T-cell (primary cell): ENCODE measurements at places on chromosomes 3 and 15.
A peak's percentile ranks its signal among the peaks of the same experiment; 100 is the strongest.

GRCh38 chr3:59791774-59792308, 742.0 kb upstream of the CFAP20DC start:
- no peak for DNase-seq

DNA sequence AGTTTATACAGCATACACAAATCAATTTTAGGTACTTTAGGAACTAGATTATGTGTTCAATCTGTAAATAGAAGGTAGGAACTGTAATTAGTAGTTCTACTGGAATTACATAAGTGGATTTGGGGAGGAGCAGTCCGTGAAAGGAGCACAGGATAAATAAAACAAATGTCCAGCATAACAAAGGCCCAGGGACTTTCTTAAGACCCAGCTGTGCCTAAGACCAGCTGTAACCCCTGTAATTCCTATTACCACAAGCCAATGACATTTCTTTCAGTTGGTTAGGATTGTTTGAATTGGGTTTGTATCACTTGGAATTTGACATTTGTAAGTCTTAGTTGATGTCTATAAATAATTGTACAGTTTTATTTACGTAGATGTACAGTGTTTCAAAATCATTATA, 4.8 kb upstream of the ZBTB20 start:
- DNase-seq, result no peak

DNA sequence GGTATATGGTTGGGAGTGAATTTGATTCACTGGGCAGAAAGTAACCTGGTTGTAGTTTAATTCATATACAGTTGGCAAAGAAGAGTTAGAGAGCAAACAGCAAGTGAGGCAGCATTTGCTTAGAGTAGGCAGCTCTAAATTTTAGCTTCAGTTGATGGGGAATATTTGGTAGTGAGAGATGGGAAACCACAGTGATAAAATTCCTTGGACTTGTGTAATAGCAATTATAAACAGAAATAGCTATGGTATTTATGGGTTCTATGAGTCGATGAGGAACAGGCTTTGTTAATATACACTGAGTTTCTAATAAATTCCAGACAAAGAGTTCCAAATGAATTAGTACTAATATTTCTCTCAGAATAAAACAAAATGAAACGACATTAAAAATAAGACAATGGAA, 894.0 kb downstream of the ROBO2 start:
- no peak for DNase-seq

GRCh38 chr15:59028387-59028955, 41.0 kb downstream of the RNF111 start:
- DNase-seq, result no peak

- no peak for DNase-seq
Measured at GRCh38 chr3:162541923-162542322, 1045.3 kb downstream of the OTOL1 start.

DNA sequence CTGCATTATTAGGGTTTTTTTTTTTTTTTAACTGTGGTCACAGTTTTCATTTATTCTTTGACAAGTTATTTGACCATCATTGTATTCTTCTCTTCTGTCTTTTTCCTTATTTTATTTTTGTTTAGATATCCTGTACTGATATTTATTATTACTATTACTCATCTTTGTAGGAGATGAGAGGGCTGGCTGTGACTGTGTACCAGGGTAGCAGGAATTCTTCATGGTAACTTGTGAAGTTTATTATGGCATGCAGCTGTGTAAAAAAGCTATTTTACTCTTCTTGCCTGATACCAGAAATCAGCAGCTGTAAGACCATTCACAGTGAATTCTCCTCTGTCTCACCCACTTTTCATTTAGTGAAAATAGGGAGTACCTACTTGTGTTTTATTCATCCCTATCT, 44.5 kb downstream of the ATP6V1A start:
- DNase-seq, result no peak

- no peak for DNase-seq
Measured at GRCh38 chr3:169241991-169242707, 421.4 kb downstream of the MECOM start.

GRCh38 chr15:56472278-56472677, 7.3 kb upstream of the MNS1 start:
- DNase-seq, result no peak

DNA sequence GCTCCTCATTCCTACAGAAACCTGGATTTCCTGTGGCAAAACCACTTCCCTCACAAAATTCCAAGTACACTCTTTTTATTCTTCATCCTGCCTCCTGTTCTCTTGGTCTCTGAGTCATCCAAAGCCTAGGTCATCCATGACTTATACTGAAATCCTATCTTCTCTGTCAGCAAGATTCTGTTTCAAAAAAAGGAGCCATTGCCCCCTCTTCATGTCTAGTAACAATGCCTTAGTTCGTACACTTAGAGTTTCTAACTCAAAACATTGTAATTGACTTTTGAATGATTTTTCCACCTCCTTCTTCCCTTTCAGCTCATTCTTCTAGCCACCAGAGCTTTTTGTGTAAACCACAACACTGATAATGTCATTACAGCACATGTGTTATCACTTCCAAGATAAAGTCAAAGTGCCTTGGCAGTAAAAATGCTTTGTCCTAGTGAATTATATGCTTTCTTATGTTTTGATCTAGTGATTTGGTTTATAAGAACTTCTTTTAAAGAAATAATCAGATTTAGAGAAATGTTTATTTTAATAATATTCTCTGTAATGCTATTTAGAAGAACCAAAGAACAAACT, 256.5 kb upstream of the NECTIN3 start:
- no peak for DNase-seq

DNA sequence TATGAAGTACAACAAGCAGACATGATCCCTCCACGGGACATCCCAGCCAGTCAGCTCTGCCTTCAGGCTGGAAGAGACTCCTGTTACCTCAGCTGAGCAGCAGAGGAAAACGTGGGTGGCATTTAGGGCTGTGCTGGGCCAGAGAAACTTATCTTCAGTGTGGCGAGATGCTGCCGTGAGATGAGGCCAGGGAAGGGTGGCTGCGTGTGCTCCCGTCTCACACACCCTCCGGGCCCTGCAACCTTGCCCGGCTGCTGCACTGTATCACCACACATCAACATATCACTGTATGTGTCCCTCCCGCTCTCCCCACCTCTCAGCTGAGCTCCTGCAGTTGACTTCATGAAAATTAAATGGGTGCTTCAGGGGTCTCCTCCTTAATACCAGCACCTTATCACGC, 23.4 kb downstream of the BMF start:
- no peak for DNase-seq

GRCh38 chr3:11161666-11162065, 7.4 kb downstream of the HRH1 start:
- no peak for DNase-seq

DNA sequence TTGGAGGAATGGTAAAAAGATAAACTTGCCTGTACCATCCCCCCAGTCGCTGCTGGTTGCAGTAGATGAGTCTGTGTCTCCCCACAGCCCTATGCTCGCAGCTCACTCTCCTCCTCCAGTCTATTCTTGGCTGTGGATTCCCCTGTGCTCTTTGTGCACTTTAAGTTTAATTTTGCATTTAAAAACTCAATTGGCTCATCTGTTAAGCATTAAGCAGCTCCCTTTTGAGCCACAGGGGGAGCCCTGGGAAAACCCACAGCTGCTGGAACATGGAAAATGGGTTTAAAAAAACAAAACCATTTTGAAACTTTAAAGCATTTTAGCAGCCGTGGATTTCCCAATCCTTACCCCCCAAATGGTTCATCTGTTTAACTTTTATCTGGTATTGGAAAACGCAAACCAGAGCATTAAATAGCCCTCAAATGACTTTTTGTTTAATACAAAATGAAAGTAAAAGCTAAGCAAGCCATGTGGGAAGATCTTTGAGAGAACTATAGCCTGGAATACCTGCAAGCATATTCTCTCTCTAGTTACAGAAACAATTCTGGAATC, 536.9 kb downstream of the ZIC1 start:
- no peak for DNase-seq

- no peak for DNase-seq
Measured at GRCh38 chr15:99085413-99086326, 19.2 kb upstream of the SYNM start.

DNA sequence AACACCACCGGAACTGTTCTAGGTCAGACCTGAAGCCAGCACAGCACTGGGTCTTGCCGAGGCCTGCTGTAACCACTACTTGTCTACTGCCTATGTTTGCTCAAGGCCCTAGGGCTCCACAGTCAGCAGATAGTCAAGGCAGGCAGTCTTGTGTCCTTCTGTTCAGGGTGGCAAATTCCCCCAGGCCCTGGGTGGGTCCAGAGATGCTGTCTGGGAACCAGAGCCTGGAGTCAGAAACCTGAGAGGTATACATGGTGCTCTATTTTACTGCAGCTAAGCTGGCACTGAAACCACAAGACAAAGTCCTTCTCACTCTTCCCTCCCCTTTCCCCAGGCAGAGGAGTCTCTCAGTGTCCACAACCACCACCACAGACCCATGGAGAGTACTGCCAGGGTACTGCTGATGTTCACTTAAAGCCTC, 89.9 kb downstream of the BBX start:
- DNase-seq, result no peak

- DNase-seq, result no peak
Measured at GRCh38 chr3:188842639-188843038, 329.1 kb upstream of the TPRG1 start.

DNA sequence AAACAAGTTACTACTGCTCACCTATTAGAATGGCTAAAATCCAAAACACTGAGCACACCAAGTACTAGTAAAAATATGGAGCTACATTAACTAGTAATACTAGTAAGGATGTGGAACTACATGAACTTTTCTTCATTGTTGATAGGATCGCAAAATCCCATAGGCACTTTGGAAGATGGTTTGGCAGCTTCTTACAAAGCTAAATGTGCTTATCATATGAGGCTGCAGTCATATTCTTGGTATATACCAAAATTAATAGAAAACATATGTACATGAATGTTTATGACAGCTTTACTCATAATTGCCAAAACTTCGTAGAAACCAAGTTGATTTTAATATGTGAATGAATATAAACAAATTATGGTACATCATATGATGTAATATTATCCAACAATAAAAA, 366.8 kb upstream of the KCNMB2 start:
- DNase-seq, result no peak

DNA sequence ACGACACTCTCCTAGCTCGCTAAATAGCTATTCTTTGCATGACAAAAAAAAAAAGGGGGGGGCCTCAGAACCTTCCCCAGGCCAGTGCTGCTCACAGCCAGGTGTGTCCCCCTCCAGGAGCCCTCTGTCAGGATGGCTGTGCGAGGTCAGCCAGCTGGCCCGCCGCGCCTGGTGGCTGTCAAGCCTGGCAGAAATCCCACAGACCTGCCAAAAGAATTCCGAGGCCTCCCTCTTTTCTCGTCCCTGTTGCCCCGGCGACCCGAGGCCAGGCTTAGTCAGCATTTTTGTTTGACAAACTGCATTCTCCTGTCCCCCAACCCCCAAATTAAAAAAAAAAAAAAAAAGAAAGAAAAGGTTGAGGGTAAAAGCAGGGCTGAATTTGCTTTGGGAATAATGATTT, 61.9 kb downstream of the TM4SF4 start:
- DNase-seq, result no peak

- DNase-seq, result no peak
Measured at GRCh38 chr3:61758839-61759238, 197.5 kb downstream of the PTPRG start.

GRCh38 chr15:31801152-31801551, 229.2 kb upstream of the CHRNA7 start:
- DNase-seq, result no peak

- DNase-seq, result no peak
Measured at GRCh38 chr15:70475407-70475781, 288.0 kb downstream of the UACA start.

DNA sequence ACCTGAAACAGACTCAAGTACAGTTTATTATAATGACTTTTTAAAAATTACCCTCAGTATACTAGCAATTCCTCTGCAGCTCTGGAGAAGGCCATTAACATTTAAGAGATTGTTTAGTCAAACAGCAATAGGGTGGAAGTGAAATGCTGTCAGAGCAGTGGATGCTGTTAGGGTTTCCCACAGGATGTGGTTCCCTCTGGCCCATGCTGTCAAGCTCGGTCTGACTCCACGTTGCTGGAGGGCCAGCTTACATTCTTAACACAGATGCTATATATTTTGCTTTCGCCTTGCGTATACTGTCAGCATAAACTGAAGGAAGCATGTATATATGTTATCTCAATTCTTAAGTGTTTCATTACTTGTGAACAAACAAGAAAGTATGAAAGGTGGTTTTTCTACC, 231.1 kb upstream of the COL8A1 start:
- DNase-seq, result no peak

- no peak for DNase-seq
Measured at GRCh38 chr3:52809149-52809548, 14.6 kb downstream of the ITIH3 start.

- DNase-seq, result no peak
Measured at GRCh38 chr15:65195548-65195923, 10.4 kb upstream of the CLPX start.

- DNase-seq, result no peak
Measured at GRCh38 chr3:21238661-21239060, 512.3 kb downstream of the ZNF385D start.

DNA sequence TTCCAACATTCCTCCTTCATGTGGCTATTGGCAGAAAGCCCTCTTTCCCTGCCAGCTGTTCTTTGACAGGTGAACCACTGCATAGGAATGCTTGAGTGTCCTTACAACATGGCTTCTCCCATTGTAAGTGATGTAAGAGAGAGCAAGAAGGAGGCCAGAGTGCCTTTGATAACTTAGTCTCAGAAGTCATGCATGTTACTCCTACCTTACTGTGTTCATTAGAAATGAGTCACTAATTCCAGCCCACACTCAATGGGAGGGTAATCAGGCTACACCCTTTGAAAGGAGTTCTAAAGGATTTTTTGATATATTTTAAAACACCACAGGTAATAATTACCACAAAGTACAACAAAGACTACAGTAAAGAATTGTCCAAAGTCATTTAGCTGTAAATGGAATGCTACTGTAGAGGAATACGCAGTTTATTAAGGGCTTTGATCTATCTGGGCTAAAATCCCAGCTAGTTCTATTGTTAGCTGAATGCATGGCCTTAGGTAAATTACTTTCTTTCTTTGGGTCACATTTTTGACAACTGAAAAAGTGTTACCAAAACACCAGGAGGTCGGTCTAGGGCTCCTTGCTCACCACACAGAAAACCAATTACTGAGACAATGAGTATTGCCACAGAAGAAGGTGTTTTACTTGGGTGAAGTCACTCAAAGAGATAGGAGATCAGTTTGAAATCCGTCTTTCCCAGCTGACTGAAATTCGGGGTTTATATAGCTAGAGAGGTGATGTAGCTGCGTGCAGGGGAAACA, 154.9 kb downstream of the GRM7 start:
- DNase-seq, result no peak

DNA sequence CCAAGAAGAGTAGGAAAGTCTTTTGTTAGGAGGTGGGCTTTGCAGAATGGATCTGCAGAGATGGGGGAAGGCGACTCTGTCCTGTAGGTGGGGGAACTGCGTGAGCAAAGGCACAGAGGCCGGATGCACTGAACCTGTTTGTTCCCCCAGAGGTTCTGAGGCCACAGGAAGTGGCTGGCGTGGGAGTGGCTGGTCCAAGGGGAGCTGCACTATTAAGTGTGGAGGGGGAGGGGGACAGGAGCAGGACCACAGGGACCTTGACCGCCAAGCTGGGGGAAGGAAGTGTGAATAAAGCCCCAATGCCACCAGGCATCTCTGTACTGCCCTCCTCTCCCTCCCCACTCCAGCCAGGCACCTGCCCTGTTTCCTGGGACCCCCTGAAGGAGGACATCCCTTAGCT, 51.8 kb downstream of the CYP11A1 start:
- peak; percentile 2 for DNase-seq
